ENCODE measurements at places on chromosomes 1 and 21.
A peak's percentile ranks its signal among the peaks of the same experiment; 100 is the strongest.

- peak; percentile 66 for DNase-seq
Observed at GRCh38 chr1:58815069-58815685, 31.3 kb upstream of the JUN start.

DNA sequence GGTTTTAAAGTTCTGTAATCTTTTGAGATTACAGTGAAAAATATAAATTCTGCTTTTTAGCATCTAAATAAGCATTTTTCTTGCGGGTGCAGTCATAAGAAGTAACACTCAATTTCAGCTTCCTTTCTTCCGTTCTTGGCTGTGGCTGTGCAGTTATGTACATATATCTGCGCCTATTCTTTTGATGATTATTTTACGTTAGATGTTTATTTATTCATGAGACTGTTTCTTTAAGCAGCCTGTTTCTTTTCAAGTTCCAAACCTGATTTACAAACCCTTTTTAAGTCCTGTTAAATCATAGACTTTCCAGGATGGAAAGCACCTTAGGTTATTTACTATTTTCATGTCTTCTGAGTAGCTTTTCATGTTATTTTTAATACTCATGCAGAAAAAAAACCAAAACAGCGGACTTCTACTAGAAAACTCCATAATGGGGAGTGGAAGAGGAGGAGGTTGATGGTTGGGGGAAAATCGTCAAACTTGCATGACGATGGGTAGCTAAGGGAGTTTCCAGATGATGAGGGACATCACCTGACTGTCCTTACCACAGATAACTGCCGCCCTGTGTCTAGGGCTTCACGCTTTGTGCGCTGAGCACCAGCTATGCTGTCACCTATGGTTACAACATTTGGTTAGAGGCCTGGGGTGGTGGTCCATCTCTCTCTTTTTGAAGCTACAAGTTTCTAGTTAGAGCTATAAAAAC lies 2.6 kb downstream of the PRDM2 start:
- DNase-seq = no peak

GRCh38 chr1:1614204-1614953 lies 921 bp upstream of the MIB2 start:
- no peak for DNase-seq

DNA sequence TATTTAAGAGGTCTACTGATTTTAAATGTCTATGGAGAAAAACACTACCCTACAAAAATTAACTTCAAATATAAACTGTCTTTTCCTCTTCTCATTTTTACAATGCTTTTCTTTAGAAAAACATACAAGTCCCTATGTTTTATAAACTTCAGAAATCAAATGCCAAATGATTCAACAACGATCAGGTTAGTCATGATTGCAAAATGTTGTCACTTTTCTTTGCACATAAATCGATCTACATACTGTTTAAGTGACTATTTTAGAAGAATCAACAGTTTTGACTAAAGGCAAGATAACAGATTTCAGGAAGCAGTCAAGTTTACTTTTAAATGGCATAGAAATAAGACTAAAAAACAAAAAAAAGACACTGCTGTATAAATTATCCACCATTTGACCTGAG lies 168.7 kb downstream of the GPATCH2 start:
- DNase-seq = no peak

GRCh38 chr1:186271032-186271431 lies 104.0 kb downstream of the TPR start:
- no peak for DNase-seq

DNA sequence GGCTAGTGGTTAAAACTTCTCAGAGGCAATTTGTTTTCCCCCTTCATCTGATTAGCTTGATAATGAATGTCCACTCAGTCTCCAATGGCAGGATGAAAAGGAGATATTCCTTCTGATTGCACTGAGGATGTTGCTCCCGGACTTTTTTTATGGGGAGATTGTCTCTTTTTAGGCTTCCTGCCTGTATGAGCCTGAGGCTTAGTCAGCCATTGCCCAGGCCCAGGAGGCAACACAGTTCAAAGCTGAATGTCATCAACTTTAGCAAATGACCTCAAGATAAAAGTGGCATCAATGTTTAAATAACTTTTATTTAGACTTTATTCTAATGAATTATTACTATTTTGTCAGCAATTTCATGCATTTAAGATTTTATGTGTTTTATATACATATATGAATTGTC lies 162.9 kb upstream of the PTBP2 start:
- no peak for DNase-seq

DNA sequence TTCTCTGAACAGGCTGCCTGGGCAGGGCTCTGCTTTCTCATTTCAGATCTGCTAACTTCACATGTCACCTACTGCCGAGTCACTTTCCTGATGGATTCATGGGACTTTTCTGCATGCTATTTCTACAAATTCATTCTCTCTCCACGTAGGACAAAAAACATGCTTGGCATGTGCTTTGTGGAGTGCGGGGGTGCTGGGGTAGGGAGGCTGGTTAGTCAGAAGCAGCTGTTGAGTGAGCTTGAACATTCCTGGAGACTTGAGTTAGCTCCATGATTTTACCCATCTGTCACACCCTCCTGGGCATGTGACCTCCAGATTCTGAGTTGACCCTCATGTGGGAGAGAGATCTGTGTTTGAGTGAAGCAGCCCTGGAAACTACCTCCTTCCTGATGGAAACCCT lies 71.4 kb downstream of the UCK2 start:
- DNase-seq = no peak

- DNase-seq = no peak
Observed at GRCh38 chr21:36322083-36322424, 2.1 kb downstream of the MORC3 start.

DNA sequence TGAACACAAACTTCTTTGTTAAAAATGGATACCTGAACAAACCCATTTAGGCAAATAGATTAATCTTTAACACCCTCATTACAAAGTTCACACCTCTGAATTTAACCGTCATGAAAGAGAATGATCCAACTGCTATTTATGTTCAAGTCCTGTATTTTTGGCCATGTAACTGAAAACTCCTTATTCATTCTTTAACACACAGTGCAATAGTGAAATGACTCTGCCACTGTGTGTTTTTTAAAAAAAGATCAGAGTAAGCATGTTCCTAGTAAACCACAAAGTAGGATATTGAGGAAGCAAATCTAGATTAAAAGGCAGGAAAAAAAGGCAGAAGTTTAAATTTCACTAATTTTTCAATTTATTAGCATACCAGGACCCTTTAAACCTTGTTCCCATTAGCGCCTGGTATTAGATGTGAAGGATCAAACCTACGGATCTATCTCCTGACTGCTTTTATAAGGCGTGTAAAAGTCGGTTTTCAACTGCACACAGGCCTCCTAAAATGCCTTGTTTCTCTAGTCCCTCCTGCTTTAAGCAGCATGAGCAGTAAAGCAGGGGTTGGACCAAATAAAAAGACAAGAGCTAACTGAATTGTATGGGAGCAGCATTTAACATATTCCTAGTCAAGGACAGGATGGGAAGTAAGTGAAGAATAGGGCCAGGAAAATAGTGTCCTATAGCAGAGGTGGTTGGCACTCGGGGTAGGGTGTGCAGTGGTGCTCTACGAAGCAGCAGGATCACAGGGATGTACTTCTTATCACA lies 33.4 kb downstream of the NUCKS1 start:
- no peak for DNase-seq

DNA sequence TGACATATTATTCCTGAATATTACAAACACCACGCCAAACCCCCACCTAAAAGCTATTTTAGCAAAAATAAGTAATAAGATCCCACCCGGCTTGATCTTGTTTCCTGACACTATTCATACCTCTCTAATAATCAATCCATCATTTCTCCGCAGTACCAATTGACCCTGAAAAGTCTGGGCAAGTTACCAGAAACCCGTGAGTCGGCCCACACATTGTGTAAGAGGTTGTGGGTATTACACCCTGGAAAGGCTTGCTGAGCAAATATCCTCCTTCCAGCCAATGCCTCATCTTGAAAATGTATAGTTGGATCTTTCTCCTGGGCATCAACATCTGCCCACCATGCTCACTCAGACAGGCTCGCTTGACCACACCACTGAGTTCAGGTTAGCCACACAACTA lies 451.0 kb downstream of the TTLL7 start:
- no peak for DNase-seq

- no peak for DNase-seq
Observed at GRCh38 chr21:29022166-29022565, 2.3 kb upstream of the USP16 start.

GRCh38 chr1:225660544-225660946 lies 7.6 kb upstream of the ENAH start:
- no peak for DNase-seq

DNA sequence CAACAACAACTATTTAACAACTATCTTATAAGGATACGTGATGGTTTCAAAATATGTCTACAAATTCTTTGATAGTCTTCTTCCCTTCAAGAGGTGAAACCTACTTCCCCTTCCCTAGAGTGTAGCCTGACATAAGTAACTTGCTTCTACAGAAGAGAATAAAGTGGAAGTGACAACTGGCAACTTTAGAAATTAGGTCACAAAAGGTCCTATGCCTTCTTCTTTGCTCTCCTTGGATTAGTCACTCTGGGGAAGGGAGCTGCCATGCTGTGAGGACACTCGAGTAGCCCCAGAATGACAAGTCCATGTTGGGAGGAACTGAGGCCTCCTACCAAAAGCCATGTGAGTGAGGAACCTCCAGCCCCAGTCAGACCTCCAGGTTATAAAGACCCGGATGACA lies 19.2 kb downstream of the EFCAB14 start:
- DNase-seq = no peak

- no peak for DNase-seq
Observed at GRCh38 chr1:111211921-111212320, 11.5 kb upstream of the DENND2D start.

DNA sequence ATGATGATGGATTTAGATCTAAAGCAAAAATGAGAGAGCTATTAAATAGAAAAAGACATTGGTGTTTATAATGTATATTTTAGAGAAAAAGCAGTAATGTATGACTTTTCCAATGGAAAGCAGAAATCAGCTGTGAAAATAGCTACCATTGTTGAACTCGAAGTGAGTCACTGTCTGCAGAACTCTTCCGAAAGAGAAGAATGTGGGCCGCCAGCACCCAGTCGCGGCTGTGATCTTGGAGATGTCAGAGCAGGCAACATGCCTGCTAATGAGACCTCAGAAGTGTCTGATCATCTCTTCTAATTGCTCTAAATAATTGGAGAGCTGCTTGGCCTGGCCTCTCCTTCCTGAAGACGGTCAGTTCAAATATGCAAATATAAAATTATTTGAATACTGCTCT lies 333.6 kb upstream of the RUNX1 start:
- DNase-seq = no peak

- DNase-seq = no peak
Observed at GRCh38 chr1:61626816-61627215, 98.1 kb downstream of the TM2D1 start.

DNA sequence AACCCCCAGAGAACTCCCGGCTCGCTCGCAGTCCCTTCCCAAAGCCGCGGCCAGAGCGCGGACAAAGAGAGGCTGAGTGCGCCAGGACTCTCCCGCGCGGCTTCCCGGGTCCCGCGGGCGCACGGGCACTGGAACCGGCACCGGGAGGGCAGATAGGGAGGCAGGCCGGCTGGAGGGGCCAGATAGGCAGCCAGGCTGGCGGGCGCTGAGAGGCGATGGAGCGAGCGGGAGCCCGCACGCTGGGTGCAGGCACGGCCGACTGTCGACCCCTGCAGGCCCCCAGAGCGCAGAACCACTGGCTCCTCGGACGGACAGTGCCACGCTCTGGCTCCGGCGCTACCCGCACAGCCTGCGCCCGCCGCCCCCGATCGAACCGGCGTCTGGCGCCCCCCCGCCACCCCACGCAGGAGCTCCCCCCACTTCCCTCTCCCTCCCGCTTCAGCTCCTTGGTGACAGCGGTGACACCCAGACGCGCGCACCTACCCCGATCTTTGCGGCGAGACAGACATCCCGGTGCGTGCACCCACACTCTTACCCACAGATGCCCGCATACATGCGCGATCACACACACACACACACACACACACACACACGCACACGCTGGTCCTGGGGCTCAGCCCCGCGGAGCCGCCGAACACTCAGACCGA lies 534 bp downstream of the SLC6A9 start:
- peak; percentile 24 for DNase-seq

- no peak for DNase-seq
Observed at GRCh38 chr21:31429506-31429905, 85.4 kb upstream of the TIAM1 start.

DNA sequence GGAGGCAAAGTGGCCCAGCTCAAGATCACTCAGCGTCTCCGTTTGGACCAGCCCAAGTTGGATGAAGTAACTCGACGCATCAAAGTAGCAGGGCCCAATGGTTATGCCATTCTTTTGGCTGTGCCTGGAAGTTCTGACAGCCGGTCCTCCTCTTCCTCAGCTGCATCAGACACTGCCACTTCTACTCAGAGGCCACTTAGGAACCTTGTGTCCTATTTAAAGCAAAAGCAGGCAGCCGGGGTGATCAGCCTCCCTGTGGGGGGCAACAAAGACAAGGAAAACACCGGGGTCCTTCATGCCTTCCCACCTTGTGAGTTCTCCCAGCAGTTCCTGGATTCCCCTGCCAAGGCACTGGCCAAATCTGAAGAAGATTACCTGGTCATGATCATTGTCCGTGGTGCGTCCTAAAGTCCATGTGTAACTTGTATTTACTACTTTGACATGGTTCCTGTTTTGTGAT lies 2.7 kb downstream of the RBM15 start:
- DNase-seq = no peak

DNA sequence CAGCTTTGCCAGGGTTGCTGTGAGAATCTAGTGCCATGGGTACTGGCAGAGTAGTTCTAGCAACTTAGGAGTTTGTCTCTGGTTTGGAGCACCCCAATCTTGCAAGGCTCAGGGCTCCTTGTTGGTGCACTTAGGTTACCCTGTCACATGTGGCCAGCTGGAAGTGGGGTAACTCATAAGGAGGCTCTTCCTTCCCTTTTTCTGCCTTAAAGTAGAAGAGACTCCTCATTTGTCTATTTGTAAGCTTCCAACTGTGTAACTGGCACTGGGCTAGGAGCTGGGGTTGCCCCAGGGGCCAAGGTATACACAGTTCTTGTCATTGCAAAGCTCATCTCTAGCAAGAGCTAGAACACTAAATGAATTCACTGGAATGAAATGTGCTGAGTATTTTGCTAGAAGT lies 10.6 kb downstream of the MROH7 start:
- no peak for DNase-seq

DNA sequence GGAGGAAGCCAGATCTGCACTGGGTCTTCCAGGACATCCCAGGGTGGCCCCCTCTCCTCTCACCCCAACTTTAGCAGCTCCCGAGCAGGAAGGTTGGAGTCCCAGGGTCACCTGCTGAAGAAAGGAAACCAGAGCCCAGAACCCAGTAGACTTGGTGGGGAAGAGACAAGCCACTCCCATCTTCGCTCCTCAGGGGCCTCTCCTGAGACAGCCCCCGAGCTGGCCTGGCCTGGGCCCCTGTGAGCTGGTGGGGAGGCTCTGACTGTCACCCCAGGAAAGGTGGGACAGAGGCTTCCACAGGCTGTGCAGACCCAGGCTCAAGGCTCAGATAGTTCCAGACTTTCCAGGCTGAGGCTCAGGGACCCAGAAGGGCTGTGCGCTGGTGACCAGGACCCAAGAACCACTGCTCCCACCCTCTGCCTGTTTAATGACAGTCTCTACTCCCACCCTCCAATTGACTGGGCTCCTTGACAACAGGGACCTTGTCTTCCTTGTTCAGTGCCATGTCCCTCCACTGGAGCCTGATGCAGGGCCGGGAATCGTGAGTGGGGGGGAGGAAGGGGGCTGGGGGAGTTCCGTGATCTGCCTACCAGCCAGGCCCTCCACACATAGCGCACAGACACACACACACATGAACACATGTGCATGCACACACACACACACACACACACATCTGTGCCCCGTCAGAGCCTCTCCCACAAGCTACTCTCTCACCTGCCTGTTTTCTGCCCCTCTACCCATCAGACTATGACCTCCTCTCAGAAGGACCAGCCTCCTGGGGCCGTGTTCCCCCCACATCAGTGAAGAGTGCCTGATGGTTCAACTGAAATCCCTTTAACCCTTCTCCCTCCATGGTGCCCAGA lies 401.2 kb downstream of the MATN1 start:
- no peak for DNase-seq
